ENCODE measurements at places on chromosomes 4 and X. TPM values are rescaled to one million over a fixed set of nuclear protein-coding genes. Genes with fewer than 3 reads are reported as not detected.

CENPVL1 gene
- not detected for total RNA-seq

IDH3G gene
- 50.1 TPM for total RNA-seq

GRCh38 chr4:147747787-147748454 lies 16.0 kb downstream of the ARHGAP10 start:
- DNase-seq, result no peak

TBX22 gene
- total RNA-seq, result not detected

DNA sequence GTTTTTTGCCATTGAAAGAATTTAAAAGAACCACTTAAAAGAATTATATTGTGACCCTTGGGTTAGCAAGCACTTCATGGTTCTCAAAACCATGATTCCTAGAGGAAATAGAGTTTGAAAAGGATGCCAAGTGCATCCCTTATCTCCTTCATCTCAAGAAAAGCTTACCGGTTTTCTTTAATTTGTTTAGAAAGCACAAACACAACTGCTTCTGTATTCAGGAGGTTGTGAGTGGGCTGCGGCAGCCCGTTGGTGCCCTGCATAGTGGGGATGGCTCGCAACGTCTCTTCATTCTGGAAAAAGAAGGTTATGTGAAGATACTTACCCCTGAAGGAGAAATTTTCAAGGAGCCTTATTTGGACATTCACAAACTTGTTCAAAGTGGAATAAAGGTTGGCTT lies 13.5 kb downstream of the HHIP start:
- no peak for DNase-seq

SH2D1A gene
- total RNA-seq, result 1.0 TPM

MAGED2 gene
- 88.3 TPM for total RNA-seq

DNA sequence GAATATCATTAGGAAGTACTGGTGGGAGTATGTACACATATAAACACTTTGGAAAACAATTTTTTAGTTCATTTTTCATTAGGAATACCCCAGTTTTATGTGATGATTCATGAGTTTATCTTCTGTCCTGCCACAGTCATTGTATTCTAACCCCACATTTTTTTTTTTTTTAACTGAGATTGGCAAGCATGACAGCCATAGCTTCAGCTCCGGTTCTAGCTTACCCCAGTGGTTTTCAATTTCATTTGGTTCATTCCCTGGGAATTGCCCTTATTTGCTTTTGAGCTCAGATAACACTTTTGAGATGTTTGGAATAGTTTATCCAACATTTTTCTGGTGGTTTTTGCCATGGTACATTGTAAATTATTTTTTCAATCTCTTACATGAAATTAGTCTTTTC lies 21.0 kb upstream of the FMR1 start:
- DNase-seq, result no peak

- no peak for DNase-seq
These were observed 223.0 kb downstream of the GRIA2 start for GRCh38 chr4:157443537-157443936.

DNA sequence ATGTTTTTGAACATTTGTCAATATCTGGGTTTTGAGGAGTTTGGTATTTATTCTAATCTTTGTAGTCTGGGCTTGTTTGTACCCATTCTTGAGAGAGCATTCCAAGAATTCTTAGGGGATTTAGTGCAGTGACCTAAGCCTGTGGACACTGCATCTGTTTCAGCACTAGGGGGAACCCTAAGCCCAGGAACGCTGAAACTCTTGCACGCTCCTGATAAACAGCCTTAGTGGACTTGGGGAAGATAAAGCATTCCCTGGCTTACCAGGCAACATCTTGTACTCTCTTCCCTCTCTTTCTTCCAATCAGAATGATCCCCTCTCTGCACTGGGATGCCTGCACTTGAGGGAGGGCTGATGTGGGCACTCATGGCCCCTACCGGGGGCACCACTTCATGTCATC lies 654.9 kb upstream of the HTR2C start:
- DNase-seq, result no peak

DNA sequence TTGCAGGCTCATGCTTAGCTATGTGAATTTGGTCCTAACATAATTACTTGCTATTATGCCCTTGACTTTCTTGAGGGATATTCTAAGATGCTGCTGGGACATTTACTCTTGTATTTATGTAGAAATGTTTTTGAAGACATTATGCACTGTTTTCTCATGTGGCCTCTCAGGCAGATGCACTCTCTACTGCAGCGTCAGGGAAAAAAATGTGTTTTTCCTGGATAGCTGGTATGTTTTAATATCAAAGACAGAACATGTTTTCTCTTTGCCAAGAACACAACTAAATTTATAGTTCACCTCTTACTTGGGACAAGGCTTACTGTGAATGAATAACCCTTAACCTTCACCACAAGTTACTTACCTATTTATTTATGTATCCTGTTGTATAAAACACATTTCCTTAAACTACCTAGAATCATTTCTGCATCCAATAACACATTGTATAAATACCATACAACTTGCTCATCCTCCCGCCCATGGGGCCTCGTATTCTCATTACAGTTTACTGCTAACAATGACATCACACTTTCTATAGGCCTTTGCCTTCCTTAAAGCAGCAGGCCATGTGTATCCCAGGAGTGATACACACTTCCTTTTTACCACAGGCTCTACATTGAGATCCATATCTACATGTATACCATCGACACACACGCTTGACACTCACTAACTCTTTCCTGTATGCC lies 178.7 kb downstream of the SLIT2 start:
- no peak for DNase-seq

GRCh38 chr4:17546222-17546621 lies 30.8 kb upstream of the LAP3 start:
- no peak for DNase-seq

DNA sequence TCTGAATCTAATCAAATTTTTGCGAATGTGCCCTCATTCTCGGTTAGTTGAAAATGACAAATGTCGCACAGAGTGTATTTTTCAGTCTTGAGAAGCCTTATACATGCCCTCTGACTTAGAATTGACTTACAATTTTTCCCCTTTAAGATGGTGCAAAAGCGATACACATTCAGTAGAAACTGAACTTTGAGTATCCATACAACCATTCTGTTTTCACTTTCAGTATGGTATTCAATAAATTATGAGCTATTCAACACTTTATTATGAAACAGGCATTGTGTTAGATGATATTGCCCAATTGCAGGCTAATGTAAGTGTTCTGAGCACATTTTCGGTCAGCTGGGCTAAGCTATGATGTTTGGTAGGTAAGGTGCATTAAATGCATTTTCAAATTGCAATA lies 43.4 kb downstream of the SLC9A7 start:
- no peak for DNase-seq

ABLIM2 gene
- 5.2 TPM for total RNA-seq

MAMLD1 gene
- total RNA-seq, result 3.0 TPM

DNA sequence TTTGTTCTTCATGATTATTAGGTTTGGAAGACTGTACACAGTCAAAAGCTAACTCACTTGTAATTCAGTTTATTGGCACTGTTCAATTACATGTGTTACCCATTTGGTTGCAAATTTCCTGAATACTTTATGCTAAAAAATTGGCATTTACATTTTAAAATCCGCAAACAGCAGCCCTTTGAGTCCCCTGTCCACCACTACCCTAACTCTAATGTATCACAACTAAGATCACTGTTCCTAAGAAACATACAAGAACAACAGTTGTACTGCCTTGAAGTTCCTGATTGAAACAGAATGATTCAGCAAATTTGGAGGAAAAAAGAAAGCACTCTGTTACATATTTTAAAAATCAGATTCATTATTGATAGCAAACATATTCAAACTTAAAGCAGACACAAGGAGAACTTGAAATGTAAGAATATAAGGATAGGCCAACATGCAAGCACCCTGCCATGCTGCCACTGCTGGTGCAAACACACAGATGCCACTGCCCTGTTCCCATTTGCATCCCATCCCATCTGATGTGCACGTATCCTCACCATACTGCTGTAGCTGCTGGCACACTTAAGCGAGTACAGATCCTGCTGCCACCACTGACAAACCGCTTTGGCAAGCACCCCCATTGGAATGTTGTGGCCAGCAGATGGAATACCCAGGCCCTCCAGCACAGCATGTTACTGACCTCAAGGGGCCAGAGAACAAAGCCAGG lies 343.4 kb downstream of the PPP1R2C start:
- DNase-seq, result no peak

GRCh38 chrX:110245011-110245410 lies 72.9 kb downstream of the AMMECR1 start:
- DNase-seq, result no peak

- DNase-seq, result no peak
These were observed 23.0 kb upstream of the PDZD4 start for GRCh38 chrX:153853180-153853901.

DCAF12L2 gene
- total RNA-seq, result not detected

GRCh38 chr4:76386566-76387305 lies 34.2 kb downstream of the CCDC158 start:
- no peak for DNase-seq

ZFYVE28 gene
- 12.9 TPM for total RNA-seq

- no peak for DNase-seq
These were observed 415.5 kb upstream of the FAT1 start for GRCh38 chr4:187139141-187139540.

DNA sequence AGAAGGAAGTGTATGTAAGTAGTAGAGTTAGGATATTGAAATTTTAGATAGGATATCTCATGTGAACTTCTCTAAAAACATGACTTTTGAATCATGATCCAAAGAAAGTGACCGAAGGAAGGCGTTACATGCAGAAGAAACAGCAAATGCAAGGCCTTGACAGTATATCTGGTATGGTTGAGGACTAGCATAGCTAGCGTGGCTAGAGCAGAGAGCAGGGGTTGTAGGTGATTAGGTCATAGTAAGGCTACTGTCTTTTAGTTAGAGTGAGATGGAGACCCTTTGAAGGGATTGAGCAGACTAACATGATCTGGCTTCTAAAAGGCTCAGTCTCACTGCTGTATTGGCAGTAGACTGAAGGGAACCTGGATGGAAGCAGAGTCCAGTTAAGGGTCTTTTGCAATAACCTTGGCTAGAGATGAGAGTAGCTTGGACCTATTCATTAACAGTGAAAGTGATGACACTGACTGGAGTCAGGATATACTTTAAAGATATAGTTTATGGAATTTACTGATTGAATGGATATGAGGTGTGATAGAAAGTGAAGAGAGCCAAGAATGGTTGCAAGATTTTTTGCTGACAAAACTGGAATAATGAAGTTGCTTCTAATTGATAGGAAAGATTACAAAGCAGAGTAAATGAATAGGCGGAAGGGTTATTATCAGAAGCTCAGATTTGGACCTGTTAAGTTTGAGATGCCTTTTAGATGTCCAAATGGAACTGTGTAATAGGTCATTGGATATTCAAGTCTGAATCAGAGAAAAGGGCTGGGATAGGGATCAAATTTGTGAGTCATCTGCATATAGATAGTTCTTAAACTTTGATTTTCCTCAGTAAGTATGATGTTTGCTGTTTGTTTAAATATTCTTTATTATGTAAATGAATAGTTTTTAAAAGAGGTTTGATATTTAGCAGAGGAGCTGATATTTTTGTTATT lies 59.8 kb downstream of the MRPL1 start:
- no peak for DNase-seq

GRCh38 chr4:162681212-162681611 lies 485.5 kb downstream of the NAF1 start:
- no peak for DNase-seq

TMEM271 gene
- total RNA-seq, result not detected

DNA sequence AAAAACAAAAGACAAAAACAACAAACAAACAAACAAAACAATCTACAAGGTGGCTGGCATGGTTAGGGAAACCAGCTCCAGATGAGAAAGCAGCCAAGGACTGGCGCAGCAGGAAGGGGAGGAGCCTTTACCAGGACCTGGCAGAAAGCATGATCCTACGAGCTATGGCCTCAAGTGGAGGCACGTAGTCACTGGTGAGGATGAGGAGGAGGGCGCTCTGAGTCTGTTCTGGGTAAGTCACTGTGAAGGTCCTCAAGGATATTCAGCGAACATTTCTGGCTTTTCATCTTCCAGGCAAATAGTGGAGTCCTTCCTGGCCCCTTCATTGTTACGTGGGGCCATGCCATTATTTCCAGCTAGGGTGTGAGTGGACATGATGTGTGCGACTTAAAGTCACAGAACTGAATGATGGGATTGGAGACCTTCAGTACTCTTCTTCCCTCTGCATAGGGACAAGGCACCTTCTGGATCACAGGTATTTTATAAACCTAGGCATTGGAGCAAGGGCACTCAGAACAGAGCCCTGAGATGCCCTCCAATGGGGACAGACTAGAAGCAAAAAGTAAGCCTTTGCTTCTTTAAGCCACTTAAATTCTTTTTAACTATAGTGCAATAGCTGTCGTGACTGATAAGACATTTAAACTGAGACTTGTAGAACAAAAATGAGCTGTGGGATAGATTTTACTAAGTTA lies 771.3 kb downstream of the RAB28 start:
- no peak for DNase-seq

- no peak for DNase-seq
These were observed 636.6 kb downstream of the FAT4 start for GRCh38 chr4:125951261-125951887.

NEUROG2 gene
- not detected for total RNA-seq

FAM9B gene
- total RNA-seq, result 0.44 TPM

CXCL9 gene
- 1.3 TPM for total RNA-seq

GRCh38 chr4:74953647-74954046 lies 20.7 kb downstream of the PARM1 start:
- no peak for DNase-seq

SHROOM4 gene
- total RNA-seq, result 33.2 TPM

GRCh38 chr4:110483516-110483915 lies 7.6 kb downstream of the ENPEP start:
- DNase-seq, result no peak

DNA sequence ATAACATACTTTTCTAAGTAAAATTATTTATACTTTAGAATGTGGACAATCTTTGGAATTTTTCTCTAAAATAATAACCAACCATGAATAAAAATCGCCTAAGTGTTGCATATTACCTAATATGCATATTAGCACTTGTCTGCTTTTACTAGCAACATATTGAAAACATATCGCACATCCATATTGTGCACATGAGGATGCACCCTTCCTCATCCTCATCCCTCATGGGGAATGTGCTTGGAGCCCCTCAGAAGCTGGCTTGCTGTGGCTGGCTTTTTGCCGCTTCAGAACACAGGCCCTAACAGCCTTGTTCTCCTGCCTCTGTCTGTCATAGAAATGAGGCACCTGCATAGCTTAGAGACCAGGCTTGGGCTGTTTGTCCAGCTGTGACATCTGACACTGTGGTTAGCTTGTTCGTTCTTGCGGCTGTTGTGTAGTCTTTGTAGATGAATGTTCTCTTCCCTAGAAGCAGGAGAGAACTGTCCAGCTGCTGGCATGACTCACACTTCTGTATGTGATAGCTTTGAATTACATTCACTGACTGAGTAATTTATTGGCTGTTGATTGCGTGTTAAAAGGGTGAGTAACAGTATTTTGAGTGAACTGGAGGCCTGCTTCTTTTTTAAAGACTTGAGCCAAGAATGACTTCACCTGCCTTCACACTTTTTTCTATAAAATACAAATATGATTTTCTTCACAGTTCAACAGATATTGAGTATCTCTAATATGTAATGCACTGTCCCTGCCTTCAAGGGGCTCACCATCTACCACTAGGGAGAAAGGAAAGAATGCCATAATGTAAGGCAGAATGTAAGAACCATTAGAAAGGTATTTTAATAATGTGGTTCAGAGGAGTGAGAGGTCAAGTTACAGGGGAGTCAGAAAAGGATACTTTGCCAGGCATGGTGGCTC lies 81.9 kb downstream of the HMGB2 start:
- DNase-seq, result no peak

Measured in lower lobe of right lung (tissue), 2 donors.